ENCODE measurements at places on chromosomes 16 and 17.

DNA sequence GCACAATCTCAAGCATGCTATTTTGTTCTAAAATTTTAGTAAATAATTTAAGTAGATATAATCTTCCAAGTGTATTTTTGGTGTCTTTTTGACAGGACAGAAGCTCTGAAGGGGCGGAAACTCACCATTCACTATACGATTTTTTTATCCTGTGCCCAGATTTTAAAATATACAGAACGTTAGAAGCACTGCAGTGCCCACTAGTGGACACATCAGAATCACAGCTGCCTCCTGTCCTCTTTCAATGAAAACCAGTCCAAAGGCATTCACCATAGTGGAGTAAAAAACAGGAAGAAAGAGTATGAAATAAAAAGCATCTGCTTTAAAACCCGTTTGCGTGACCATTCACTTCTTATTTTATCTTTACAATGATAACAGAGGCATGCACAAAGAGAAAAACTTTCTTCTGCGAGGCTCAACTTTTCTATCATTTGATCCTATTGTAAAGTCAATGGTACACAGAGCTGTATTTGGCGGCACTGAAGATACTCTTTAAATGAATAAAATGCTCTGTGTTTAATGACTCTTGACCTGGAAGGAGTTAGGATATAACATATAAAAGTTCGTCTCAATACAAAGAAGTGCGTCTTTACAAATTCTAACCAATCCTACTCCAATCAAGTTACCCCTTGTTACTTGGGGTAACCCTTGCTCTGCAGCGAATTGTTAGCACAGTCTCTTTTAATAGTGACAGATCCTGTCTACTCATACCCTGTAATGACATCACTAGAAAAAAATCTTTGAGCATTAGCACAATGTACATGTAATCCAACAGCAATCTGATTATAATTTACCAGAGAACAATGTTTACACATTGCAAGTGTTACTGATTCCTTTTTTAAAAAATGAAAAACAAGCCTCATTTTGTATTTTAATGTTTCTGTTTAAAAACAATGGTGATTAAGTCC lies 339.8 kb upstream of the PSMD7 start:
- DNase-seq = peak; percentile 10

DNA sequence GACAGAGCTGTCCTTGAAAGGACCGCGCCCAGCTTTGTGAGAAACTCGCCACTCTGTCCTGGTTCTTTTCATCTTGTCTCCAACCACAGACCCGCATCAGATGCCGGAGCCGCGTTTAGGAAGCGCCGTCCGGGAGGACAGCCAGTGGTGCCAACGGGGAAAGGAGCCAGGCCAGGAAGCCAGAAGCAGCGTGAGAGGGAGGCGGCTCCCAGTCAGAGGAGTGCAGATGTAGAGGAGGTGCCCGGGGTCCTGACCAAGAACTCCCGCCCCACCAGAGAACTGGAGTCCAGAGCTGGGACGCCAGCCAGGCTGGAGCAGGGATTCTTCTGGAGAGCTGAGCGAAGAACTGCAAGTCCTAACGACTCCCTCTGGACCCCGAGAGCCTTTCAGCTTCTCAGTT lies 49.3 kb upstream of the TNRC6C start:
- no peak for DNase-seq

DNA sequence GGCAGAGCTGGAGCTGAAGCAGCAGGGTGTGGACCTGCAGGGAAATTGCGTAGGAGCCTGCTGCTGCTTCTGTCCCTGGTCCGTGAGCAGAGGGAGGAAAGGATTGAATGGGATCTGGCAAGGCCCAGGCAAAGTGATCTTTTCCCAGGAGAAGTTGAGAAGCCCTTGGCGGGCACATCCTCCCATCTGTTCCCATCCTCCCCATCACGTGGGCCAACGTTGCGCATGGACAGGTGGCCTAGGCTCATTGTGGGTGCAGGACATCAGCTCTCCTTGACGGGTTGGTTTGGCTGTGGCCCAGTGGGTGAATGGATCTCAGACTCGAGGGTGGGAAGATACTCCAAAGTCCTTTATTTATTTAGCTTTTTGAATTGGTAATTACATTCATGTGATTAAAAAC lies 29.4 kb upstream of the POLR3E start:
- peak; percentile 21 for DNase-seq

DNA sequence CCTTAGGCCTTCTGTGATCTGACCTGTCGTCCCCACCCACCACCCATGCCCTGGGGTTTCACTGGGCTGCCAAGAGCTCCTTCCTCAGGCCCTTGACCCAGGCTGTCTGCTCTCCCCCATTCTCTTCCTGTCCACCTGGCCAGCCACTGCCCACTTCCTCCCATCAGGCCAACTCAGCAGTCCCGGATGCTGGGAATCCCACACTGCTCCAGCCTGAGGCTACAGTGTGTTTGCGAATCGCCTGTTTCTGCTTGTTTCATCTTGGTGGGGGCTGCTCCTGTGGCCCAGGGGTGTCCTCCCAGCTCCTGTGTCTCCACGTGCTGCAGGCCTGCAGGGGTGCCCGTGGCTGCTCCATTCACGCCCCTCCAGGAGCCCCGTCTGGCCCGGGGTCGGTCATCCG lies 839 bp upstream of the METRN start:
- DNase-seq = no peak

DNA sequence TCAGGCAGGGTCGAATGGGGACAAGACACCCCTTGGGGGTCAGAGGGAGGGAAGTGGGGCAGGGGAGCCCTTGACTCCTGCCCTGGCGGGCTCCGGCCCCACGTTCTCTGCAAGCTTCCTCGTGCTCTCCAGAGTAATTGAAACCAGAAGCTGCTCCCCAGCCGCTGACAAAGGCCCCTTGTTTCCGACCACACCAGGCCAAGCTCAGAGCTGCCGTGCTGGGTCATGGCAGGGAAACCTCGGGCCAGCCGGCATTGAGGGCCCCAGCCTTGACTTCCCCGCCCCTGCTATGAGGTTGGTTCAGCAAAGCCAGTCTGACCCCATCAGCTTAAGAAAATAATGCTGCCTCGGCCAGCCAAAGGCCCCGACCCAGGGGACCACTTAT lies 43.3 kb downstream of the TIMM22 start:
- DNase-seq = no peak

- DNase-seq = no peak
Measured at GRCh38 chr17:68351395-68351794, 60.1 kb downstream of the ARSG start.

DNA sequence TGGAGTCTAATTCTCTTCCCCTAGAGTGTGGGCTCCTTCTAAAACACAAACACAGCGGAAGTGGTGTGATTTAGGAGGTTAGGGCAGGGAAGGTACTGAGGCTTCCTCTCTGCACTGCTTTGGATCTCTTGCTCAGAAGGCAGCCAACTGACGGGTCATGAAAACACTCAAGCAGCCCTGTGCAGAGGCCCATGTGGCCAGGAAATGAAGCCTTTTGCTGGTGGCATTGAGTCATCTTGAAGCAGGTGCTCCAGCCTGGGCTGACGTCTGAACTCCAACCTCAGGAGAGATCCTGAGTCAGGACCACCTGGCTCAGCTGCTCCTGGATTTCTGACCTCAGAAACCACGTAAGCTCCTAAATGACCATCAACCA lies 72.9 kb downstream of the MRM1 start:
- no peak for DNase-seq

GRCh38 chr16:19776565-19776964 lies 58.5 kb downstream of the IQCK start:
- DNase-seq = no peak

DNA sequence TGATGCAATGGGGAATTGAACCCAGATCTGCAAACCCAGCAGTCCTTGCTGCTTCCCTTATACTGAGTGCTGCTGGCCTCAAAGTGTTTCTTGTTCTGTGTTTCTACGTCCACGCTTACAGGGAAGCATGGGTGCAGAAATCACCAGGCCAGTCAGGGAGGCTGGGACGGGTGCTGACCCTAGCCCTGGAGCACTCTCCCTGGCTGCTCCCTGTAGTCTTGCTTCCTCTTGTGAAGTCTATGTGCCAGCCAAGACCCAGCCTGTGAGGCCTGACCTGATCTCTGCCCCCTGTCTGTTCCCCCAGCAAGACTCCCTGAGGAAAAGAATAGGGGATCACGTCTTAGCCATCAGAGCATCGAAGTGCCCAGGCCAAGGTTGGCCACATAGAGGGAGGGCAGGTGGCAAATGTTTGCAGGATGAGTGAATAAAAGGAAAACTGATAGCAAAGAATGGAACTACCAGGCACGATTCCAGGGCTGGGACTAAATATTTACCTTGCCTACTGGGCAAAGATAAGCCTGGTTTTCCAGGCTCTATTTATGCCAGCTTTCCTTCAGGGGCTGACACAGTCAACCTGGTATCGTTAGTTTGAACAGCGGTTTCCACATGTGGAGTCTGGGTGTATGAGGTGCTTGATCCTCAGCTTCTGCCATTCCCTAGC lies 41.2 kb upstream of the RHOT1 start:
- DNase-seq = peak; percentile 71

GRCh38 chr16:85635545-85636140 lies 22.5 kb downstream of the GSE1 start:
- no peak for DNase-seq

DNA sequence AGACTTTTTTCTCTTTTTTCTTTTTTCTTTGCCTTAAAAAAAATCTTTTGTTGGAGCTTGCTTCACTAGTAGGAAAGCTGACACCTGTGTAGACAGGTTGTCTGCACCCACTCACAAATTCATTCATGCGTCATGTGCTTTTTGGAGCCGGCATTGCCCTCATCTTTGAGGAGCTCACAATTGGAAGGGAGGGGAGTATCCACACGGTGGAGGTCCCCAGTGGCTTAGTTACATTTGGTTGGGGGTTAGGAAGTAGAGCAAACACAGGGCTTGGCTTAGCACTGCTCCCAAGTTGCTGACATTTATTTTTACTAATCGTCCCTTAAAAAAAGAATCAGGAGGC lies 18.7 kb upstream of the MEIOB start:
- DNase-seq = peak; percentile 48

GRCh38 chr16:55126456-55126855 lies 195.8 kb downstream of the IRX5 start:
- no peak for DNase-seq

Measured in NCI-H2029 treated with DMSO at 0.1 percent for 48 hours (cell line).